ENCODE measurements at places on chromosomes 5 and 9.
A peak's percentile ranks its signal among the peaks of the same experiment; 100 is the strongest.

DNA sequence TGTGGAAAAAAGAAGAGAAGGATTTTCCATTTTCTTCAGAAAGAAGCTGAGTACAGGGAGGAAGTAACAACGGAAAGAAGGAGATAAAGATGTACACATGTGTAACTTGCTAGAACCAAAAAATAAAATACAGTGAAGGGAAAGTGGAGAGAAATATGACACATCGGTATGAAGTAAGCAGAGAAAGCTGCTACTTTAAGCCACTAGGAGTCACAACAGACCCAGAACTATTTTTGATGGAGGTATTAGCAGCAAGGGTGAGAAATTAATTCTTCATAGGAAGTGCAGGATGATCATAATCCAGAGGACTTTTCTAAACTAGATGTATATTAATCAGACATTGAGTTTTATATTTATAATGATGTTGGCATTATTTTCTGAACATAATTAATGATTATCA is 88.5 kb downstream of the FAM174A start:
- DNase-seq = no peak

GRCh38 chr5:180115326-180116076 is 43.9 kb upstream of the RNF130 start:
- no peak for DNase-seq

GRCh38 chr5:88245241-88245892 is 23.3 kb downstream of the TMEM161B start:
- no peak for DNase-seq

- peak; percentile 84 for DNase-seq
Observed at GRCh38 chr9:19379697-19380046, 364 bp downstream of the RPS6 start.

GRCh38 chr5:65818592-65818991 is 96.6 kb downstream of the NLN start:
- DNase-seq = no peak

DNA sequence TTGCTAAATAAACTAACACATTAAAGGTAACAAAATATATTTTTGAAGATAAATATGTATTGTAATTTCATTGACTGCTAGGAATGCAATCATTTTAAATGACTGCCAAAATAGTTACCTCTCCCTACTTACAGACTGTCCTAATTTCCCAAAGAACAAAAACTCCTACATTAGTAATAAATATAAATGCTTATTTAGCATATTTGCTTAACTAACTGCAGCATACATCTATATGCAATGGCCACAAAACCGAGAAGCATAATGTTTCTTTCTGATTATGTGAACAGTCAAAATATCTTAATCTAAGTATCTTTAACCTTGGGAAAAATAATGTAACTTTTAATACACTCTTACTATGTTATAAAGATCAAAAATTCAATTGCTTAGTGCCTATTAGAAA is 431.7 kb downstream of the HCN1 start:
- no peak for DNase-seq

- no peak for DNase-seq
Observed at GRCh38 chr5:91433861-91434260, 50.7 kb upstream of the ARRDC3 start.

All from activated effector memory CD4-positive, alpha-beta T cell treated with anti-CD3 and anti-CD28 coated beads, Interleukin-2, amount 50 U/mL, for 16 hours (primary cell).